Fibroblast of lung (primary cell): ENCODE measurements at places on chromosomes 5 and 9. TPM values are rescaled to one million over a fixed set of nuclear protein-coding genes. Genes with fewer than 3 reads are reported as not detected.

TAS2R1 gene
- not detected in 2 replicates for total RNA-seq

HTR1A gene
- not detected in 2 replicates for total RNA-seq

LMX1B gene
- total RNA-seq, result not detected in 2 replicates

FNBP1 gene
- 33.6 and 44.3 TPM in 2 replicates for total RNA-seq

TMEM252 gene
- not detected in 2 replicates for total RNA-seq

LIFR gene
- 65.1 and 84.5 TPM in 2 replicates for total RNA-seq

OTP gene
- not detected in 2 replicates for total RNA-seq

PCDHGA11 gene
- 5.9 and 8.6 TPM in 2 replicates for total RNA-seq

SPINK6 gene
- not detected in 2 replicates for total RNA-seq

IFNA13 gene
- not detected in 2 replicates for total RNA-seq

SLC44A1 gene
- 36.2 and 54.2 TPM in 2 replicates for total RNA-seq

CTXN3 gene
- not detected in 2 replicates for total RNA-seq

SLC34A1 gene
- not detected in 2 replicates for total RNA-seq

RACK1 gene
- 4,649 and 6,091 TPM in 2 replicates for total RNA-seq

FGF1 gene
- total RNA-seq, result 0.77 and 3.5 TPM in 2 replicates

ADAMTS19 gene
- total RNA-seq, result 0.33 TPM in 1 of 2 replicates, not detected in the other

BRIX1 gene
- total RNA-seq, result 40.8 and 46.9 TPM in 2 replicates

EXOSC2 gene
- total RNA-seq, result 22.0 and 27.7 TPM in 2 replicates

SNCAIP gene
- 4.1 and 5.1 TPM in 2 replicates for total RNA-seq

RORB gene
- 2.1 and 4.3 TPM in 2 replicates for total RNA-seq

TPPP gene
- 0.17 and 0.26 TPM in 2 replicates for total RNA-seq

MCTP1 gene
- 3.6 and 7.9 TPM in 2 replicates for total RNA-seq

CYSRT1 gene
- total RNA-seq, result 0.51 and 0.66 TPM in 2 replicates
